ENCODE measurements at places on chromosomes 2 and 18. TPM values are rescaled to one million over a fixed set of nuclear protein-coding genes. Genes with fewer than 3 reads are reported as not detected.
A peak's percentile ranks its signal among the peaks of the same experiment; 100 is the strongest.

Gene TGFA
- polyA plus RNA-seq: 1.1 TPM

- no peak for DNase-seq
Measured at GRCh38 chr2:235893129-235893698, 275.0 kb downstream of the GBX2 start.

Gene OTOS
- polyA plus RNA-seq: not detected

DNA sequence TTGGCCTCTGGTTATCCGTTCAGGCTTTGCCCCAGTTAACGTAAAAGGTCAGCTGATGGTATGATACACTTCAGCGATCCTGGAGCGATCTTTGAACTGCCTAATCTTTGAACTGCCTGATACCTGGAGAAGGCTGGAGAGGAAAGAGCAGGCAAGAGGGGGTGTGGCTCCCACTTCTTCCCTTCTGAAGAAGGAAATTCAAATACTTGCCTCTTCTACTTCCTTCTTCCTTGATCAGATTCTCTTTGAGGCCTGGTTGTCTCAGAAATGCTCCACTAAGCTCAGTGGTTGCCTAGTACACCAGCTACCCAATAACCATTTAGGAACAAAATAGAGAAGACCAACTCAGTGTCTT, 619 bp downstream of the GALM start:
- DNase-seq: peak; percentile 39

Gene UGT1A3
- polyA plus RNA-seq: not detected

Gene STPG4
- polyA plus RNA-seq: not detected

Gene REG1A
- polyA plus RNA-seq: not detected

Gene SLC8A1
- polyA plus RNA-seq: 13.7 TPM

GRCh38 chr18:42242758-42243157, 287.7 kb downstream of the PIK3C3 start:
- no peak for DNase-seq

Gene ST6GAL2
- 2.8 TPM for polyA plus RNA-seq

All from muscle of leg (tissue), 16 donors.